Spinal cord (tissue), 10 donors: ENCODE measurements at places on chromosomes 3 and 15. TPM values are rescaled to one million over a fixed set of nuclear protein-coding genes. Genes with fewer than 3 reads are reported as not detected.

GRCh38 chr3:24086617-24087404 is 141.7 kb downstream of the NR1D2 start:
- DNase-seq: no peak

GRCh38 chr15:60961541-60962485 is 267.3 kb downstream of the RORA start:
- DNase-seq: no peak

The LRRC34 gene
- total RNA-seq: 14.1 TPM

- no peak for DNase-seq
Measured at GRCh38 chr15:90287101-90287500, 21.6 kb downstream of the NGRN start.

DNA sequence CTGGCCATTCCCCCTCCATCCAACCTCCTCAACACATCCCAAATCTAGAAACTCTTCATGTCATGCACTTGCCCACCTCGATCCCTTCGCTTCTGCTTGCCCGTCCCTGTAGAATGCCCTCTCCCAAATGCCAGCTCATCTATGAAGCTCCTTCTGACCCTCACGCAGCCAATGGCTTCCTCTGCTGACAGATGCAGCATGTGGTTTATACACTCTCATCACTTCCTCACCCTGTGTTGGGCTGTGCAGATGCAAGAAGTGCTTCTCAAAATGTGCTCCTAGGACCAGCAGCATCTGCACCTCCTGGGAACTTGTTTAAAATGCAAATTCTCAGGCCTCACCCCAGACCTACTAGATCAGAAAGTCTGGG is 51.7 kb downstream of the SEMA5B start:
- DNase-seq: peak; percentile 38

GRCh38 chr15:41865490-41866055 is 26.9 kb downstream of the PLA2G4B start:
- DNase-seq: no peak

- no peak for DNase-seq
Measured at GRCh38 chr15:44137750-44138149, 57.3 kb downstream of the FRMD5 start.

The IL17RD gene
- 17.3 TPM for total RNA-seq

The SH2D7 gene
- not detected for total RNA-seq

- DNase-seq: peak; percentile 67
Measured at GRCh38 chr3:3015185-3016089, 94.7 kb downstream of the IL5RA start.

DNA sequence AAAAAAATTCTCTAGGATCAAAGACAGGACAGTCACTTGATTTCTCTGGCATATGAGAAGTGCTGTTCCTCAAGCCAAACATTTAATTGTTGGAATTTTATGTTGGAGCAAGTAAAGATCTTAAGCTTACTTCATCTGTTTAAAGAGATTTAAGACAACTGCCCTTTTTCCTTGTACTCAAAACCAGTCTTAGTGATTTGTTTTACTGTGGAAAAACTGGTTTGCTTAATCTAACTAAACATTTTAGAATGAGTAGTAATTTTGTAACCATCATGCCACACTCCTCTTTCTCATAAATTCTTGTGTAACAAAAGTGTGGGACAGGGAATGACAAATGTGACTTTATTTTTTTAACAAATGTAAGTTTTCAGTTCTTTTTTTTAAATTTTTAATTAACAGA is 18.4 kb downstream of the PRKCI start:
- no peak for DNase-seq

DNA sequence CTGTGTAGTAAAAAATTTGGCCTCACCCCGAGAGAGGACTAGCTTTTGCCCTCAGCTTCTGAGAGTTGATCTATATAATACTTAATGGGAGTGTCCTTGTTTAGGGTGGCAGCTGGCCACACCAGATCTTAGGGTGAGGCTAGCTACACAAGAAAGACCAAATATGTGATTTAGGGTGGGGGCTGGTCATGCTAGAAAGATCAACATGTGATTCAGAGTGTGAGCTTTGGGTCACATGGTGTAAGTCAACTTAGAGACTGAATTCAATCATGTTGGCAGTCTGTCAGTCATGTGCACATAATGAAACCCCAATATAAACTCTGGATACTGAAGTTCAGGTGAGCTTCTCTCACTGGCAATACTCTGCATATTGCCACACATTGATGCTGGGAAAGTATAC is 120.7 kb upstream of the DAZL start:
- no peak for DNase-seq

The AHSG gene
- 1.5 TPM for total RNA-seq

The MORC1 gene
- 0.59 TPM for total RNA-seq
